ENCODE measurements at places on chromosomes 1 and 21.

- no peak for DNase-seq
Measured at GRCh38 chr1:18798533-18798932, 60.9 kb downstream of the TAS1R2 start.

DNA sequence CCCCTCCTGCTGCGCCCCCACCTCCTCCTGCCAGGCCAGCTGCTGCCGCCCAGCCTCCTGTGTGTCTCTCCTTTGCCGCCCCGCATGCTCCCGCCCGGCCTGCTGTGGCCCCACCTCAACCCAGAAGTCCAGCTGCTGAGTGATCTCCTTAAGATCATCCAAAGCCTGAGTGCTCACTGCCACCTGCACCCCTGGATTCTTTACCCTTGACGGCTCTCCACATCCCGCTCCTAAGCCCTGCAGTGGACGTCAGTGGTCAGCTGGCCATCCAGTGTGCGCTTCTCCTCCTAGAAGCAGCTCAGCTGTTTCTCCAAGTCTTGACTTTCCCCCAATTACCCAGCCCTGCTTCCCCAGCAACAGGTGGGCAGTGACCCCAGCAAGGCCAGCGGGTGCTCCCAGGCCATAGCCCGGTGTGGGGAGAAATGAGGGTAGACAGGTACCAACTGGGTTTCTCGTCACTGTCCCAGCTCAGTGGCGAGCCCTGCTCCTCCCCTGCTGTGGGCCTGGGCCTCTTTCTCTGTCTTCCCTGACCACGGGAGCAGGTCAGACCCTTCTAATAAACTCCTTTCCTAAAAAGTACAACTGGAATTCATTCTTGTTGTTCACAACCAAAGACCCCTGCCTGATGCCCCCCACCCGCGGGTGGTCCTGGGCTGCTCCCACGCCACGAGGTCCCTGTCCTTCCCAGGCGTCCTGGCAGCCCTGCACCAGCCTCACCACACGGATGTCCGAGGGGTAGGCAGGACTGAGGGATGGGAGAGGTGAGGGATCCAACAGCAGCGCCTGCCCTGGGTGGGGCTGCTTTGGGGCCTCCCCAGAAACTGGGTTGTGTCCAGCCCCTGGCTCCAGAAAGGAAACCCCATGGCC lies 1.4 kb downstream of the KRTAP10-7 start:
- DNase-seq: no peak

DNA sequence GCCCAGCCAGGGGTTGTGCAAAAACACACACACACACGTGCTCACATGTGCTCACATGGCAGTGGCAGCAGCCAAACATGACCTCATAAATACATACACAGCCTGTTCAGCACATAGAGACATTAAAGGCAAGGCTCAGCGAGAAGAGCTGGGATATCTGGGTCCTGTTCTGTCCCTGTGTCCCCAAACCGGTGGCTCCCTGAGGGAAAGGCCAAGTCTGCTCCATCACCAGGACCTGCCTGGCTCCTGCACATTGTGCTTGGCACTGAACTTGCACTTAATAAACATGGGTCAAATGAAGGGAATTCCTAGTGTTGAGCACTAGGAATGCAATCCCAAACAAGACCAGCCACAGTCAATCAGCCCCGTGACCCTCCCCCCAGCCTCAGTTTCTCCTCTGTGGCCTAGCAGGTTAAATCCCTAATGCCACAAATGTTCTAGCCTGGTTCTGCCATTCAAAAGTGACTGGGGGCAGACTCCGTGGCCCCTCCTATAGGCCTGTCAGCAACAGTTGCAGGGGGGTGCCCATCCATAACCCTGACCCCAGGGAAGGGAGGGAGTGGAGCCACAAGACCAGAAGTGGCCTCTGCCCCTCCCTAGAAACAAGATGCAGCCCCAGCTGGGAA lies 160.9 kb upstream of the VAMP3 start:
- no peak for DNase-seq

DNA sequence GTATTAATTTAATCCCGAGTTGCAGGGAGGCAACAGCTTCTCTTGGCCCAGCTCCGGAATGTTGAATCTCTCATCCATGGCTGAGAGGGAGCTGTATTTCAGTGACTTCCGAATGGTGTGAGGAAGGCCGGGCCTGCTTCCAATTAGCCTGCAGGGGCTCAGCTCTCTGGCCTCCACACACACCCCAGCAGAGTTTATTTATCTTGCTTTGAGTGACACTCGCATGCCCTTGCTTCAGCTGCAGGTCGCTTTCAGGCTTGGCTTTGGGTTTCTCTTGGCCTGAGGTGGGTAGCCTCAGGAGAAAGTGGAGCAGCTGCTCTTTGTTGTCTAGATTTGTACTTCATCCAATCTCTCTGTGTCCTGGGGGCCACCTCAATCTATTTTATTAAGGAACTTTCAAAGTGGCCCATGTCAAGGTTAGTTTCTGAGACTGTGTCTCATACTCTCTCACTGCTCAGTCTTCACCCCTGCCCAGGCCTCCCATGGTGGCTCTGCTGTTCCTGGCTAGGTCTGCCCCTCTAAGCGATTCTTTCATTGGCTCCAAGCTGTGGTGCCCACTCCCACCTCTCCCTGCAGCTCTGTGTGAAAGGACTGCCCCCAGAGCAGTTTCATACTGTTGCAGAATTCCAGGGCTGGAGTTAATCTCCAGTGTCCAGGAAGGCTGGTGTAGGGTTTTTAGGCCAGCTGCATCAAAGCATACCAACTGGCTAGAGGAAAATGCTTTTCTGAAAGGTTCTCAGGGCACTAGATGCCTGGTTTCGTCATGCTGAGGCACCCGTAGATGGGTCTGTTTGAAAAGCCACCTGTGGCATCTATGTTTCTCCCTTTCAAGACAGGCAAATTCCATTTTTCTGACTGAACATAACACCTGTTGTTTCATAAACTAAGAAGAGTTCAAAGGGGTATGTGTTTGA lies 153.5 kb downstream of the PLXNA2 start:
- no peak for DNase-seq

- no peak for DNase-seq
Measured at GRCh38 chr21:36719614-36720013, 20.7 kb downstream of the SIM2 start.

GRCh38 chr1:184085667-184086066 lies 34.1 kb downstream of the TSEN15 start:
- no peak for DNase-seq
